Heart left ventricle (tissue), 16 donors: ENCODE measurements at places on chromosomes 2 and 18.

GRCh38 chr2:84640411-84640810, 124.1 kb downstream of the DNAH6 start:
- DNase-seq: no peak

GRCh38 chr18:11955239-11956029, 25.9 kb upstream of the IMPA2 start:
- no peak for DNase-seq

DNA sequence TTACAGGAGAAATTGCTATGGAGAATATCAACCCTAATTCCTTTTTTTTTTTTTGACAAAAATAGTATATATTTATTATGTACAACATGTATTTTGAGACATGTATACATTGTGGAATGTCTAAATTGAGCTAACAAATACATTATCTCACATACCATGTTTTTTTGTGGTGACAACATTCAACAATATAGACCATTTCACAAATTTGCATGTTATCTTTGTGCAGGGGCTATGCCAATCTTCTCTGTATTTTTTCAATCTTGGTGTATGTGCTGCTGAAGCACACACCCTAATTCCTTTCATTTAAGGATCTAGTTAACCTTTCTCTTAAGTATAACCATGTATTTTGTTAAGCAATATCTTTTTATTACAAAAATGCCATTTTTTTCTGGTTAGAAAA, 13.2 kb downstream of the SLC39A10 start:
- no peak for DNase-seq

- DNase-seq: peak; percentile 30
Observed at GRCh38 chr2:43426305-43427031, 169.4 kb downstream of the THADA start.

DNA sequence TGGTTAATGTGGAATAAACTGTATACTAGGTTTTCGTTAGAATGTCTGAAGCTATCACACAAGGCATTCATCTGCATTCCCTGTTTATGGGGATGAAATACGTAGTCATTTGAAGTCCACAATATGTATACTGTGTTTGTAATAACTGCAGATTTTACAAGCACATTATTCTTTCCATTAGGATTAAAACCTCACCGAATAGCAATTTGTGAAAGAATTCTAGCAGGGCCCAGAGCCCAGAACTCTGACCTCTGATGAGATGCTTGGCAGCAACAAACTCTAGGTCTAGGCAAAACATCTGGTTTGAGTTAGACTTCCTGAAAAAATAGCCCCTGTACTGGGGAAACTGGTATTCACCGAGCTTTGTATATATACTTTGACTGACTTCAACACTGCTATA, 158.2 kb downstream of the SRBD1 start:
- peak; percentile 23 for DNase-seq

DNA sequence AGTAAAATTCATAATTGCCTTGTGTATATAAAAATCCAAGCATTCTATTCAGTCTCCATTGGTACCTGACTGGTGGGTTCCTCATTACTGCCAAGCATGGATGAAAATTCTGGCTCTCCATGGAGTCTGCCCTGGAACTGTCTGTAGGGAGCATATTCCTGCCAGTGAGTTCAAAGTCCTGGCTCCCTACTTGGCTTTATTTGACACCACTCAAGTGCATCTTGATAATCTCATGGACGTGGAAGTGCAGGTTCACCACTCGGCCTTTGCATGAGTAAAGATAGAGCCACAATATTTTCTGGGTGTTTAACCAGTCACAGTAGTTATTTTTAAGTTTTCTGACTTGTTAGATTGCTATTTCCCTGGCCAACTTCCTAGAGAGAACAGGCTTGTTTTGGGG, 63.5 kb downstream of the CNTNAP5 start:
- DNase-seq: no peak

DNA sequence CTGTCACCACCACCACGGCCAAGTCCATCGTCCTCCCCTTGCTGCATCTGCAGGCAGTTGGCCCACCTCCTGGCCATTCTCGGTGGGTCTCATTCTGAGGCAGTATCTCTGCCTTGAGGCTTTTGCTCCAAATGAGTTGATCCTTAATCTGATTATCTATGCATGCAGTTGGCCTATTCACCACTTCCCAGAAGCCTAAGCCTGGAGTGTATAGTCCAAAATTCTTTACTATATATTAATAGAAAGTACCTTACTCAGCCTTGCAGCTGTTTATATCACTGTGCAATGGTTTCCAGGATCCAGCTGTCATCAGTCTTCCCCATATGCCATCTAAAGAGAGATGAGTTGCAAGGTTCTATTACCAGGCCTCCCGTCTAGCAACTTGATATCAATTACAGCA, 292.4 kb downstream of the SS18 start:
- no peak for DNase-seq

- no peak for DNase-seq
Observed at GRCh38 chr2:74092275-74092674, 55.4 kb downstream of the BOLA3 start.

DNA sequence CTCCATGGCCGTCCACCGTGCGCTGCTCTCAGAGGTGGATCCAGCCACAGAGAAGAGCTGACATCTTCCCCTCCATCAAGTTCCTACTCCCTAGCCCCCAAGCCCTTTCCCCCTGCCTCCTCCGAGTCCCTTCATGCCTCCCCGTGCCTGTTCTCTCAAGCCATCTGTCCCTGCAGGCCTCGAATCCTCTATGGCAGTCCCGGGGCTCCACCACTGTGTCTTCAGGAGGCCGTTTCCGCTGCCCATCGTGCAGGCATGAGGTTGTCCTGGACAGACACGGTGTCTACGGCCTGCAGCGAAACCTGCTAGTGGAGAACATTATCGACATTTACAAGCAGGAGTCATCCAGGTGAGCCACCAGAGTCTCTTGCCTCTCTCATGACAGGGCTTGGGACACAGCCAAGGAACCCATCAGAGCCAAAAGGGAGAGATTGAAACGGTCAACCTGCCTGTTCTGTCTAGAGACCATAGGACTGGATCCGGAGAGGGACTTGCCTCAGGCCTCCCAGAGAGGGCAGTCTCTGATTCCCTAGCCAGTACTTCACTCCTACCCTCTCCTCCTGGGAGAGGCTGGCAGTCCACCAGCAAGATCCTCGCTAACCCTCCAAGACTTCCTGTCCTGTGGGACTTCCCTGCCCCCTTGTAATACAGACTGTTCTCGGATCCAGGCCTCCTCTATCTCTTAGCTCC, 9.7 kb downstream of the UCN start:
- no peak for DNase-seq

GRCh38 chr2:133641942-133642725, 73.9 kb upstream of the NCKAP5 start:
- no peak for DNase-seq

DNA sequence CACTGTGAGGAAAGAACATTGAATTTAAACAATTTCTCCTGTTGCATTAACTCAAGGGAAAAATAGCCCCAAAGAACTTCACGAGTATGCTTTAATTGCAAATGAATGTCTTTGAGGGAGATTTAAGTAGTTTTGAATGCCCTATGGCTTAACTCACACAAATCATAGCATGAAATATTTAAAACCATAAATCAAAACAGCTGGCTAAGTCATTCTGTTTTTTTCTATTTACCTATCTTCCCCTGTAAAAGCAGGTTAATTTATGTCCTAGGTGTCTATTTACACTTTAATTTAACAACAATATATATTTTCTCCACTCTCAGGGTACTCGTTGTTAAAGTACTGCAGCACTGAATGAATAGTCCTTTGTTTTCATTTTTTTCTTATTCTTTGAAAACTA, 118.8 kb upstream of the PIEZO2 start:
- no peak for DNase-seq

- DNase-seq: no peak
Observed at GRCh38 chr2:79638410-79638809, 125.6 kb downstream of the CTNNA2 start.

DNA sequence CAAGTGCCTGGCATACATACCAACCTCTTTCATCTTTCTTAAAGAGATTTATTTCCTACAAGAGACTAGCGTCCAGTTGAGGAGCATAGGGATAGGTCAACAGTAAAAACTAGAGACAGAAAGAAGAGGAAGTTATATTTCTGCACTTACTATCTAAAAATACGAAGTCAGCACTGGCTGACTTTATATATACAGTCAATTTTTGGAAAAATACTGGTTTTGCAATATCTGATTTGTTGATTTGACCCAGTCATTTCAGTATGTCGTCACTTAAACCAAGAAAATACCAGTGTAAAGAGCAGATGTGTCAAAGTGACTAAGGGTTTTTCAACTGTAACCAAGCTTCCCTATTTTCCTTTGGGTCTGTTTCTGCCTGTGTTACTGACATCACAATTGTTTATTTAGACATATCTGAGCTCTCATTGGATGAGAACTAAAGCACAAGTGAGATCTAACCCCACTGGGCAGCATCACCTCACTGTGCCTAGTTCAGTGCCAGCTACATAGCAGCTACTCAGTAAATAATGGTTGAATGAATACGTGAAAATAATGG, 23.0 kb downstream of the CYTIP start:
- DNase-seq: no peak

DNA sequence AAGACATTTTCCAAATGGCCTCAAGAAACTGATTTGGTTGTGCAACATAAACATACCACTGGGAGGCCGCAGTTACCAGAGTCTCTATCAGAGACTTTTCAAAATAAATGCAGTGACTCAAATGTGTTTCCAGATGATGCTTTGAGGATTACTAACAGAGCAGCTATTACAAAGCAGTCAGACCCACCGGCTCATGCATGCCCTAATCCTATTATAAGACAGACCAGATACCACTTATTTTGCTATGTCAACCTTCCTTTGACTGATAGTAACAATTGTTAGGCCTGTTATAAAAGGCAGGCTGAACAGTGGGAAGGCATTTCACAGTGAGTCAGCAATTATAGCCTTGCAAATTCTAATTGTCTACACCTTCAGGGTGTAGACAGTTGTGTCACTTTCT, 217.7 kb downstream of the LRRTM1 start:
- DNase-seq: no peak

DNA sequence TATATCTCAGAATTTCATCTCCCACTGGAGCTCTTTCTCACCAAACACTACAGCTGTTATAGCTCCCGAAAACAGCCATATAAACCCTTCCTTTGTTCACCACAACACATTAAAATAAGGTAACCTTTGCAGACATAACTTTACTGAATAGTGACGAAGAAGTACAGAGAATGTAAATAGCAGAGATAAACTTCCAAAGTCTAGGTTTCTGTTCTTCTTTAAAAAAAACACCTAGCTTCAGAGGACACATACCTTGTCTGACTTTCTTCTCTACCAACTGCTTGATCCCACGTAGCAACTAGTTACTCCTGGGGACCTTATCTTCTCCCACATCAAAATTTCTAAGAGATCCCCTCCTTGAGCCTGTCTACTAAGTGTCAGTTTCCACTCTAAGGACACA, 32.3 kb downstream of the ATL2 start:
- DNase-seq: no peak

DNA sequence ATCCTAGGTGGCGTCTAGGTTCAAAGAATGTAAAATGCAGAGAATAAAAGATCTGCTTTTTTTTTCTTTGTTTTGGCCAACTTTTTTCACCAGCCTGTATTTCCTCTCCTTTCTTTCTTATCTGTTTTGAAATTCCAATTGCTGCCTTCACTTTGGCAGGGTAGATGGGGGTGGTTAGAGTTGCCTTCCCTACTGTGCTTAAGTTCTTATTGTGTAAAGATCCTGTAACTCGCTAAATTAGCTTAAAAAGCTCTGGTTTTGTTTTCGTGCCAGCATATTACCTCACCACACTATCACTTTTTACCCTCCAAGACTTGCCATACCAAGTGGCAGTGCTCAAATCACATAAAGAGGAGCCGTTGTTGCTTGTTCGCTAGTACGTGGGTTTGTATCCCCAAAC, 921.7 kb downstream of the DPP10 start:
- no peak for DNase-seq

- no peak for DNase-seq
Observed at GRCh38 chr2:21559351-21559750, 435.6 kb downstream of the TDRD15 start.

DNA sequence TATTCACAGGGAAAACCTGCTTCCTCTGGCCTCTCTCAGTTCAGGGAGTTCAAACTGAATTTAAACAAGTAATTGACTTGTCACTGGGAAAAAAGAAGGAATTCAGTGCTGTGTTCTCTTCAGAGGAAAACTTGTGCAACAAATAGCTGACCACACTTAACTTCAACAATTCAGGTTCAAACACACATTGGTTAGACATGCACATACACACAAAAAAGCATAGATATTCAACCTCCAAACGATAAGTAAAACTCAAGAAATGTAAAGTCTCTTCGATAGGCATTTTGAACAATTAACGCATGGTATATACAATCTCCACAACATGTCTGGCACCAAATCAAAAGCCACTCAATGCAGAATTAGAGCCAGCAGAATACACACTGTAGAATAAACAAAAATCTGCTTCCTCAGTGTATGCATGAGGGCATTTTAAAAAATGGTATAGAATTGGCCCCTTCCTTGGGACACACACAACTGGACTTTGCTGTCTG, 269.0 kb downstream of the TCF4 start:
- DNase-seq: no peak

DNA sequence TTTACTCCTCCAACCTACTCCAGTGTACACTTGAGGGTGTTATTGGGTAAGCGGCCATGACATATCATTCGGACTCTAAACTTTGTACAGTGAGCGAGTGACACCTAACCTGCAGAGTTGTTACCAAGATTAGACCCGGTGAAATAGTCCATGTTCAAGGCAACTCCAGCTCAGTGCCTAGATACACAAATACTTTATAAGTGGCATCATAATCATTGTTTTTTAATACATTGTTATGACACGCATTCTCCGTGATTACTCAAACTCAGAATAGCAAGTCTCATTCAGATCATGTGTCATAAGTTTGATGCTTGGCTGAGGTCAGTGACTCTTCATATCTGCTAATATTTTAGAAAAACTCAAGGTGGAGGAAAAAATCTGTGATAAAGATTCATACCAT, 597.8 kb downstream of the DCC start:
- no peak for DNase-seq

DNA sequence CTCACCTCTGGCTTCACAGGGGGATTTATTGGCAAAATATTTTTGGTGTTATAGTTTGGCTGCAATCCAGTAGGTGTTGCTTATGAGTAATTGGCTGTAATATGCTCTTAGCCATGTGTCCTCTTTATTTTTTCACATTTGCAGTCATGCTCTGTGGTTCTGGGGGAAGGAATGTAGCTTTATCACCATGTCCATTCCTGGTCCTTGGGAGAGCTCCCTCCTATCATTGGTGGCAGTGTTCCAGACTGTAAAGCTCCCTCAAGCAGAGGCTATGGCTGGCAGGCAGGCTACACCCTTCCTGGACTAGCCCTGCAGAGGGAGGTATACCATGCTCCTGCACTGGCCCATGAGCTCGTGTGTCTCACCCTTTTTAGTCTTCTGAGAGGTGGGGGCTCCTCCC, 120.0 kb upstream of the FSIP2 start:
- no peak for DNase-seq

DNA sequence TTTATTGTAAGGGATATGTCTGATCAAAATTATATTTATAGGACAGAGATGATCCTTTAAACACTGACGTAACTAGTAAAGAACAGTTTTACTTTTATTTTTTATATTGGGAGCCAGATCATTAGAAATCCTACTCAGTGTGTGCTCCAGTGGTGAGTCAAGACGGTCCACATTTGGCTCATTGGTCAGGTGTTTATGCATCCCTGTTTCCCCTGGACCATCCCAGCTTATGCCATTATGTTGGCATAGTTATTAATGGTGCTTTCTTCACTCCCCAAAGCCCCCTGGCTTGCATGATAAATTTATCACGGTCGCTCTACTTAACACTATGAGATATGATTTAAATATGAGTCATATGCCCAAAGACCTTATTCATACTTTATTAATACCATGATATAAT, 293.4 kb downstream of the XIRP2 start:
- DNase-seq: no peak
